ENCODE measurements at places on chromosomes 16 and 17.

DNA sequence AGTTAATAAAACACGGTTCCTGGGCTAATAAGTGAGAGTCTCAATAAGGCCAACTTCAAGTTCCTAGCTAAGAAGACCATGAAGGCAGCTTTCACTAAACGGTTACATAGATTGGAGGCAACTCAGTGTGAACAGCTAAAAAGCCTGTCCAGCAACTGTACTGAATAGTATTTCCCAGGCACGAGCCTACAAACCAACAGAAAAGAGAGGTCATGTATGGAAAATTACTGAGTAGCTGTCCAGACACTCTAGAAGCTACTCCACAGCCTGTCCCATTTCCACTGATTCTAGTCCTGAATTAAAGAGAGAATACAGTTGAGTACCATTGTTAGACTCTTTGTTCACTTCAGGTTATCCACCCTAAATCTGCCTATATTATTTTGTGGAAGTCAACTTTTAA, 36.5 kb upstream of the C17orf78 start:
- no peak for DNase-seq

DNA sequence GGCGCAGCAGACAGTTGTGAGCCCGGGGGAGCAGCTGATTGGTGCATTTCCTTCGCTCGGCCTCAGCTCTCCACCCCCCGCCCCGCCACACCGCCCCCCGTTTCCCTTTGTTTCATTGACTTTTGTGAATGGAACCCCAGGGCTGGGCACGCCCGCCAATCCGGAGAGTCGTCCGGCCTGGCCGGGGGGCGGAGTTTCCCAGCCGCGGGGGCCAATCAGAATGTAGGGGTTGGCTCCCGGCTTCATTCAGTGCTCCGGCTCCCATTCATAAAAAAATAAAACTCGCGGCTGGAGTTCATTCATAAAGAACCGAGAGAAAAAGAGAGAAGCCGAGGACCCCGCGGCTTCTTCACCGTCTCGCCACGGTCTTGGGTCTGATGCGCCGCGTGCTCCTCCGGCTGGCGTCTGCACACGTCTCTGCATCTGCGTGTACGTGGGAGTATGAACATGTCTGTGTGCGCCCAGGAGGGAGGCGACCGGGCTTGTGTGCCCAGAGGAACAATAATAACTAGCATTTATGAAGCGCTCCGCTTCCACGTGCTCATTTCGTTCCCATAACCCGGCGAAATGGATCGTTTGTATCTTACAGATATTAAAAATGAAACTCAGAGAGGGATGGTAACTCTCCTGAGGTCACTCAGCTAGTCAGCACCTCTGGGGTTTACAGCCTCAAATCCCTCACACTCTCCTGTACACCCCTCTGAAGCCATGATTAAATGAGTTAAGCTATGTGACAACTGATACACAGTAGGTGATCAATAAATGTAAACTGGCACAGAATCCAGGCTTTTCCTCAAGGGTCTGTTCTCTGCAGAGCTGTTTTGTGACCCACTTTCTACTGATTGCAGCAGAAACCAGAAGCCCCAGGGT, at the start of gene ETV4:
Gene ETV4, minus strand, starts transcription at position 22 of the 870 bp plus-strand sequence. CDS start 723 bp downstream, outside the sequence.
- peak; percentile 92 for DNase-seq

GRCh38 chr16:56560447-56560846, 4.4 kb upstream of the MT4 start:
- no peak for DNase-seq

DNA sequence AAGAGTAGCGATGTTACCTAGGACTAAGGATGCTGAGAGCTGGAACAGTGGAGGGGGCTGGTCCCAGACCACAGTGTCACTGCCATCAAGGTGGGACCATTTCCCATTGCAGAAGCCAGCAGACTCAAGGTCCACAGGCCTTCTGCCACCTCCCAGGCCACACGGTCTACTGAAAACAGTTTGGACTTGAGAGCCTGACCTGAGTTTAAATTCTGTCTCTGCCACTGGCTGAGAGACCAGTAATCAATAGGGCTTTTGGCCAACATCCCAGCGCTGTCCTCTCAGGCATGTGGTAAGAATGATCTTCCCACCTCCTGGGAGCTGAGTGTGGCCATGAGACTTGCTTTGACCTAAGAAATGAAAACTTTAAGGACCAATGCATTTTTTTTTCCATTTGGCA, 331.4 kb upstream of the CDH5 start:
- no peak for DNase-seq

DNA sequence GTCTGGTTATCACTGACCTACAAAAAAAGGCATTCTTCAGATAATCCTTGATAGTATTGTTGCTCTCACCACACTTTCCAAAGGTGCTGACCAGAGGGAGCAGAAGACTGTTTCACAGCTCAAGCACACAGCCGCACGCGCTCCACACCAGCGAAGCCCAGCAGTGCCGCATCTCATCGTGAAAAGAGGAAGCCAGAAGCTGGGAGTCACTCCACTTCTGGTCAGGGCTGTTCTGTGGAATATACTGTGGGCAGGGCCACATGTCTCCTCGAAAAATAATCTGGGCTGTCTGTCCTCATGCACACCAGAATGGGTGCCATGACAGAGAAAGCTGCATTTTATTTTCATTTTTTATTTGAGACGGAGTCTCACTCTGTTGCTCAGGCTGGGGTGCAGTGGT, 7.3 kb upstream of the PRSS36 start:
- no peak for DNase-seq
